Activated CD4-positive, alpha-beta memory T cell treated with anti-CD3 and anti-CD28 coated beads for 36 hours (primary cell): ENCODE measurements at places on chromosomes 3 and 15.
A peak's percentile ranks its signal among the peaks of the same experiment; 100 is the strongest.

DNA sequence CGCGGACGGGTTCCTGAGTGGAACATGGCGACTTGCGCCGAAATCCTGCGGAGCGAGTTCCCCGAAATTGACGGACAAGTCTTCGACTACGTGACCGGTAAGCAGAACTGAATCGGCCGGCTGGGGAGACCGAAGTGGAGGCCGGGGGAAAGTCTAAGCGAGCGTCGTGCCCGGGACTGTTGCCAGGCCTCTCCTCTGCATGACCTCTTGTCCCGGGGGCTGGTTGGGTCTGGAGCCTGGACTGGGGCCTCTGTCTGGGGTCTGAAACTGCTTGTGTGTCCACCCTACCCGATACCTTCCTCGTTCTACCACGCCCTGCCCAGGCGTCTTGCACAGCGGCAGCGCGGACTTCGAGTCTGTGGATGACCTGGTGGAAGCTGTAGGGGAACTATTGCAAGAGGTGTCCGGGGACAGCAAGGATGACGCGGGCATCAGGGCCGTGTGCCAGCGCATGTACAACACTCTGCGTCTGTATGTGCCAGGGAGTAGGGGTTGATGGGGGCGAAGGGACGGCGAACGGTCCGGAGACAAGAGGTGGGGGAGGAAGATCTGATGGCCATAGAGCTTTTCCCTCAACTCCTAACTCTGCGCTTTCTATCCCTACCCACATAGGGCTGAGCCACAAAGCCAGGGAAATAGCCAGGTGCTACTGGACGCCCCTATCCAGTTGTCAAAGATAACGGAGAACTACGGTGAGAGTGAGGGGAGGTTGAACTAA lies at the start of gene ABCF3:
TSS of gene ABCF3 (plus strand) at position 16 of the 718 bp plus-strand sequence. CDS start at position 25, 9 bp downstream.
- no peak for DNase-seq

GRCh38 chr15:44682211-44682610 lies 18.7 kb upstream of the SPG11 start:
- DNase-seq: peak; percentile 32

DNA sequence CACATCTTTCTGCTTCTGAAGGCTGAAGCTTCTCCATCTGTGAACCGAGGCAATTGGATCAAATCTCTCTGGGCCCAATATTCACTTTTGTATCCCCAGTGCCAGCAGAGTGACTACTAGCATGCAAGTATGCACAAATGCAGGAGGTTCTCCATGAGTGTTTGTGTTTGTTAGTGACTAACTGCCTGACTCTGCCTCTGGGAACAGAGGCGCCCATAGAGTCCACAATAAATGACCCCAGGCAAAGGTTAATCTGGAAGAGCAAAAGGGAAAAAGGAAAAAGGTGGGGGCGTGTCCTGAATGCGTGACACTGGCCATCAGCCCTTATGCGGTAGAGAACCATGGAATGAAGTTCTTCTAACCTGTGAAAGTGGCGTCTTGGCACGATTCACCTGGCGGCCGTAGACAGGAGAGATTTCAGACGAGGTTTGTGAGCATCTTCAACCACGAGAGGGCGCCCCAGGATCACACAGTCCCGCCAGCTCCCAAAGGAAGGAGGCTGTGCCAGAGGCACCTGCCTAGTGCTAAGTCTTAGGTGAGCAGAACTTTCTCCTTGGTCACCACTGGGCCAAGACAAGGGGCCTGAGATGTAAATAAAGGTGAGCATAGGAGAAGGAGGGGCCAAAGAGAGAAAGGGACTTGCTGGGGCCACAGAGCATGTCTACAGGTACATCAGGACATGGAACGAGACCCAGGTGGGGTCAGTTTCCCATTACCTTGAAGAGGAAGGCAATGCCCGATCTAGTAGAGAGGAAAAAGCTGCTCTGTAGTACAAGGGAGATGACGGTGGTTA lies 44.2 kb downstream of the RBPMS2 start:
- peak; percentile 91 for DNase-seq

DNA sequence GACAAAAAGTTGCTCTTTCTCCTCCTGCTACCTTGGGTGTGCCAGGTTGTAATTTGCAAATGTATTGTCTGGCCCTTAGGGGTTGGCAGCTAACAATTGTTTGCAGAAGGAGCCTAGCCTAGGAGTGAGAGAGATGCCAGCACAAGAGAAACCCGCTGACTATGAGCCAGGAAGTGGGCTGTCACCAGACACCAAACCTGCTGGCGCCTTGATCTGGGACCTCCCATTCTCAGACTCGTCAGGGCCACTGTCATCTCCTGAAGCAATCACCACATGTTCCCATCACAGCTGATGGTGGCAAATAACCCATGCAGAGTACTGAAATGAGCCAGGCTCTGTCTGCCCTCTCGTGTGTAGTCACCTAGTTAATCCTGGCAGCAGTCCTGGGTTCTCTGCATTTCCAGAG lies 406.4 kb upstream of the NPAP1 start:
- no peak for DNase-seq

- no peak for DNase-seq
Observed at GRCh38 chr3:128495435-128495970, 2.5 kb upstream of the GATA2 start.

- no peak for DNase-seq
Observed at GRCh38 chr15:80049046-80049445, 10.4 kb upstream of the ZFAND6 start.

- peak; percentile 88 for DNase-seq
Observed at GRCh38 chr3:138915503-138916498, 31.1 kb downstream of the FOXL2 start.

- peak; percentile 54 for DNase-seq
Observed at GRCh38 chr3:108100906-108101660, 10.3 kb upstream of the CD47 start.

DNA sequence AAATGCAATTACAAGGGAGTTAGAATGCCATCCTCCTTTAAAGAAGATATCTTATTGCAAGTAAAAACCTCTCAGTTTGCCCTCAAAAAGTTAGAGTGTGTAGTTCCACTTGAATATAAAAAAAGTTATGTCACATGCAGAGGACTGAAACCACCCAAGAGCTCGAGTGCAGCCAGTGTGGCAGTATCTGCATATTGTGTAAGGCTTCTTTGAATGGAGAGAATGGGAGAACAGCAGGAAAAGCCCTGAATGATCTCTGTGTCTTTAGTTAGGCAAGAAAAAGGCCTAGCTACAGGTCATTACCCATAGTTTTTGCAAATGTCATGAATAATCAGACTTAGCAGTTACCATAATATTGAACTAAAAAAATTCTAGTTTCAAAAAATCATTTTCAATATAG lies 13.9 kb upstream of the TEX9 start:
- no peak for DNase-seq

GRCh38 chr3:181794011-181794790 lies 82.5 kb downstream of the SOX2 start:
- no peak for DNase-seq

DNA sequence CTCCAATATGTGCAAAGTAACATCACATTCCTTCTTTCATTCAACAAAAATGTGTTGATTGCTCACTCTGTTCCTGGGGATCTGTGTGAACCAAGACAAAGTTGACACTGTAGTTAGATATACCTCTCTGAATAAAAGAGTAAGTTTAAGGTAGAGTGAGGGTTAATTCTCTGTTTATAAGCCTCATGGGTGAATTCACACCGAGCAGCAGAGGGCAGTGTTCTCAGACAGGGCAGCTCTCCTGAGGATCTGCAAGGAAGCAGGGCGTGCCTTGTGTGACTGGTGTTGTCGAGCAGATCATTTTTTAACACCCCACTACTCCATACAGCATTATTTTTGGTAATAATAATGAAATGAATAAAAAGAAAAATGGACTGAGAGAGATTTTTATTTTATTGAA lies 34.4 kb downstream of the PAQR9 start:
- DNase-seq: peak; percentile 60
